Natural killer cell (primary cell): ENCODE measurements at places on chromosomes 13 and 19. TPM values are rescaled to one million over a fixed set of nuclear protein-coding genes. Genes with fewer than 3 reads are reported as not detected.
A peak's percentile ranks its signal among the peaks of the same experiment; 100 is the strongest.

Gene PPP1R13L
- 5.9 TPM for total RNA-seq

Gene FGF14
- not detected for total RNA-seq

Gene AKAP8L
- 144 TPM for total RNA-seq

- no peak overlapping the region for H3K27ac ChIP-seq
- DNase-seq = no peak
- H3K4me3 ChIP-seq = no peak overlapping the region
- H3K27me3 ChIP-seq = no peaks in the 10 kb centered on the region
- no peaks in the 10 kb centered on the region for H3K36me3 ChIP-seq
These were observed 40.6 kb upstream of the FAM216B start for GRCh38 chr13:42740753-42741152.

GRCh38 chr13:20099319-20099718 is 61.5 kb downstream of the GJA3 start:
- DNase-seq = no peak
- no peak overlapping the region for H3K27ac ChIP-seq
- no peak overlapping the region for H3K4me3 ChIP-seq
- peaks cover 4% of the 10 kb centered on the region for H3K27me3 ChIP-seq
- no peaks in the 10 kb centered on the region for H3K4me1 ChIP-seq
- H3K36me3 ChIP-seq = no peaks in the 10 kb centered on the region

GRCh38 chr19:27735314-27735713 is 1477.6 kb downstream of the UQCRFS1 start:
- no peaks in the 10 kb centered on the region for H3K4me1 ChIP-seq
- H3K27ac ChIP-seq = no peak overlapping the region
- no peaks in the 10 kb centered on the region for H3K36me3 ChIP-seq
- H3K4me3 ChIP-seq = no peak overlapping the region
- no peak for DNase-seq
- no peaks in the 10 kb centered on the region for H3K27me3 ChIP-seq

DNA sequence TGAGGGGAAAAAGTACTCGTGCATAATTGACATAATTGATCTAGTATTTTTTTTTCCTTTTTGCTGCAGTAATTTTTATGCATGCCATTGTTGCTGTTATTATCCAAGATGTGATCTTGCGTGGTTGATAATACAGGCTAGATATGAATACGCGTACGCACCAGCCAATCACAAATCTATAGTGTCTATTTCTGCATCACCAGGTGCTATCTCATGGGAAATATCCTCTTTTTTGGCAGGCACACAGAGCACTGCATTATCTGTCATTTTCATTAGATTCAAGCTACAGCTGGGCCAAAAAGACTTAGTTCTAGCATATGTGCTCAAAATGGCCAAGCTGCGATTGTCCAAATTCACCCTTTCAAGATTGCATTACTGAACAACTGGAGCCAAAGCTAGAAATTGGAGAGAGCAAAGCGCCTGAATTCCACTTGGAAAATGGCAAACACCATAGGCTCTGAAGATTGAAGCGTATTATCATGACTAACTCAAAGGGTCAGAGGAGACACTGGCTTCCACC is 181.1 kb downstream of the TSHZ3 start:
- no peak overlapping the region for H3K4me3 ChIP-seq
- no peak for DNase-seq
- no peaks in the 10 kb centered on the region for H3K4me1 ChIP-seq
- no peak overlapping the region for H3K27ac ChIP-seq

Gene DIAPH3
- 0.54 TPM for total RNA-seq

GRCh38 chr19:45927565-45928261 is 13.1 kb upstream of the NANOS2 start:
- H3K36me3 ChIP-seq = no peaks in the 10 kb centered on the region
- H3K27me3 ChIP-seq = no peaks in the 10 kb centered on the region
- H3K4me1 ChIP-seq = peaks cover 8% of the 10 kb centered on the region
- H3K4me3 ChIP-seq = no peak overlapping the region

- peak overlapping the region; percentile 18 for H3K4me3 ChIP-seq
- H3K27ac ChIP-seq = no peak overlapping the region
- peak; percentile 56 for DNase-seq
- H3K36me3 ChIP-seq = no peaks in the 10 kb centered on the region
- H3K27me3 ChIP-seq = peaks cover 29% of the 10 kb centered on the region
These were observed 11.7 kb downstream of the PRR36 start for GRCh38 chr19:7862413-7862951.

DNA sequence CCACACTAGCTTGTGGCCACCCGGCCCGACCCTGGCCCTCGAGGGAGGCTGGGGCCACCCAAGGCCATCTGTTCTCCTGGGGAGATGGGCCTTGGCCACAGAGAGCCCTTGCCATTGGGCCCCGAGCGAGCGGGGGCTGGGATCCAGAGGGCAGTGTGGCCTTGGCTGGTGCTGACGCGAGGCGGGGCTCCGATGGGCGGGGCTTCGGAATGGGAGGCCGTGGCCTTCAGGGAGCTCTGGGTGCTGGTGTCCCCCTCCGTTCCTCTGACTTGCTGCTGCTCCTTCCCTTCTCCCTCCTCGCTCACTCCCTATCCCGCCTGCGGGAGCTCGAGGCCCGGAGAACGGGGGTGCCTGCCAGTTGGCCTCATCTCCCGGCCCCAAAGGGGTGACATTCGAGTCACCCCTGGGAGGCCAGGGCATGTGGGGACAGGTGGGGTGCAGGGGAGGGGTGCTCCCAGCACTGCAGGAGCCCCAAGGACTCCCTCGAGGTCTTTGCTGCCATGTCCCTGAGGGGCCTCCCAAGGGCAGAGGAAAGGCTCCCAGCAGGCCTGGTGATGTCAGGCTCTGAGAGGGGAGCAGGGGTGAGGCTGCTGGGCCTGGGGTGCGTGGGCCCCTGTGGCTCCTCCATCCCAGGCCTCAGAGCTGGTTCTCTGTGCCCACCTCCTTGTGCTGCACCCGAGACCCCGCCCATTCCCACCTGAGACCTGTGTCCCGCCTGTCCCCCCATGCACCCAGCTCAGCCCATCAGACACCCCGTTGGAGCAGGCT is 4.2 kb downstream of the NCLN start:
- H3K27me3 ChIP-seq = no peaks in the 10 kb centered on the region
- no peak overlapping the region for H3K27ac ChIP-seq

DNA sequence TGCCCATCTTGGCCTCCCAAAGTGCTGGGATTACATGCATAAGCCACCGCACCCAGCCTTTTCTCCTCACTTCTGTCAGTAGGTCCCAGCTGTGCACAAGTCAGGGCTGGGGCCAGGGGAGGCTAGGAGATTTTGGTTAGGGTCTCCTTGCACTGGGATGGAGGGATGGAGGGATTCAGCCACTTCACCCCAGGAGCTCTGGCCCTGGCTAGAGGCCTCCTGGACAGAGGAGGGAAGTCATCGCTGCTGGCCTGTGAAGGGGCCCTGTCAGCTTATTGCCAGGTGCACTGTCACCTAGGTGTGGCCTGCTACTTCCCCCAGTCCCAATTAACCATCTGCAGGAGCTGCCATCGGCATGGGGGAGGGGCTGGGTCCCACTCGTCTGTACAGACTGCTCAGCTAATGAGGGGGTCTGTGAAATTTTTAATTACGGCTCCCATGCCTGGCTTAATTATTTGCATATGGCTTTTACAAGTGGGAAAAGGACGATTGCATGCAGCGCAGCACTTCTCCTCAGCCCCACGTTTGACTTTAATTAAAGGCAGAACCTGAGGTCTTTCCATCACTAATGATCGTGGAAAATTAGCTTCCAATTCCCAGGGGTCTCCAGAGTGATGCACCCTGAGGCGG is 52.4 kb downstream of the CHST8 start:
- H3K4me1 ChIP-seq = no peaks in the 10 kb centered on the region
- no peaks in the 10 kb centered on the region for H3K27me3 ChIP-seq
- H3K4me3 ChIP-seq = no peak overlapping the region
- no peak for DNase-seq
- no peaks in the 10 kb centered on the region for H3K36me3 ChIP-seq

DNA sequence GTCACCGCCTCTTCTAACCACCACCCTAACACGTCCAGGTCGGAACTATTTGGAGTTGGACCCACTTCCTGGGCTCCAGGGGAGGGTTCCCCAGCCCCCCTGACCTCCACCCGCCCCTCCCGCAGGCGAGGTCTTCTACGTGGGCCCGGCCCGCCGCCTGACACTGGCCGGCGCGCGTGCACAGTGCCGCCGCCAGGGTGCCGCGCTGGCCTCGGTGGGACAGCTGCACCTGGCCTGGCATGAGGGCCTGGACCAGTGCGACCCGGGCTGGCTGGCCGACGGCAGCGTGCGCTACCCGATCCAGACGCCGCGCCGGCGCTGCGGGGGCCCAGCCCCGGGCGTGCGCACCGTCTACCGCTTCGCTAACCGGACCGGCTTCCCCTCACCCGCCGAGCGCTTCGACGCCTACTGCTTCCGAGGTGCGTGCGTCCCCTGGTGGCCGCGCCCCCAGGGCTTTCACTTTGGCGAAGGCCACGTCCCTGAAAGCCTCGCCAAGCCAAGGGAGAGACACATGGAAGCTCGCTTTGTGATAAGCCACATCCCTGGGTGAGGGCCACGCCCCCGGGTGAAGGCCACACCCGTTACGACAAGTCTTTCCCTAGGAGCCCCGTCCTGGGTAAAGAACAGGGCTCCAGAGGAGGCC is 13.2 kb downstream of the NCAN start:
- peaks cover 10% of the 10 kb centered on the region for H3K4me1 ChIP-seq
- H3K27ac ChIP-seq = no peak overlapping the region
- H3K4me3 ChIP-seq = peak overlapping the region; percentile 25
- peak; percentile 88 for DNase-seq
- H3K36me3 ChIP-seq = no peaks in the 10 kb centered on the region
